Left cardiac atrium (tissue), 4 donors: ENCODE measurements at places on chromosomes 6 and 20. TPM values are rescaled to one million over a fixed set of nuclear protein-coding genes. Genes with fewer than 3 reads are reported as not detected.

RBPJL gene
- total RNA-seq = not detected

SMLR1 gene
- total RNA-seq = not detected

NHSL1 gene
- 32.1 TPM for total RNA-seq

PTCHD4 gene
- 0.74 TPM for total RNA-seq

TCP11 gene
- not detected for total RNA-seq

SLC22A3 gene
- 2.1 TPM for total RNA-seq
